NCI-H2081 treated with DMSO at 0.1 percent for 48 hours (cell line): ENCODE measurements at places on chromosomes 3 and 15.

DNA sequence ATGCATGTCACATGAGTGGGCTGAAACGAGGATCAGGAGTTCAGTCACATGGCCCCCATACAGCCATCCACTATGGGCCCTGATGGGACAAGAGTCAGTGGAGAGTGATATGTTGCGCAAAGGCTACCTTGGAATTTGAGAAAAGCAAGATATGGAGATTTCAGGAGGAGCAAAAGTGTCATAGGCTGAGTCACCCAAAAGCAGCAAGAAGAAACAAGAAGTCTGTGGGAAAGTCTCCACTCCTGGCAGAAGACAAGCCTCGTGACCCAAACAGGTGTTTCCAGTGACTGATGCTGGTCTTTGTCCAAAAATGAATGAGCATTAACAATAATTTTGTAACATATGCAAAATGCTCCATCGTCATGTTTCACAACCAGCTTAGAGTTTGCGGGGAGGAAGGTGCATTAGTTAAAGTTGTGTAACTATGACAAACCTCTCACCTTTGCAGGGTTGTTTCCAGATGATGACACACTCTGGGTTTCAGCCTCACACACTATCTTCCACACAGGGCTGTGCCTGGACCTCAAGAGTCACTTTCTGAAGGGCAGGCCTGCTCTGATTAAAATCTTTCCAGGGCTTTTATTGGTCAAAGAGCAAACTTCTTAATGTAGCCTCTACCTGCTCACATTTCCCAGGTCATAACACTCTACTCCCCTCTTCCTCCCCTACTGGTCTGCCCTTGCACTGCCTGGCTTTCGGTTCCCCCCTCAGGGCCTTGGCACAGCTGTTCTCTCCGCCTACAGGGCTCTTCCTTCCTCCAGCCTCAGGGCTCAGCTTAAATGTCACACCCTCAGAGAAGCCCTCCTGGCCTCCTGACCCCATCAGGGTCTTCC lies 3.9 kb upstream of the DNASE1L3 start:
- no peak for DNase-seq

DNA sequence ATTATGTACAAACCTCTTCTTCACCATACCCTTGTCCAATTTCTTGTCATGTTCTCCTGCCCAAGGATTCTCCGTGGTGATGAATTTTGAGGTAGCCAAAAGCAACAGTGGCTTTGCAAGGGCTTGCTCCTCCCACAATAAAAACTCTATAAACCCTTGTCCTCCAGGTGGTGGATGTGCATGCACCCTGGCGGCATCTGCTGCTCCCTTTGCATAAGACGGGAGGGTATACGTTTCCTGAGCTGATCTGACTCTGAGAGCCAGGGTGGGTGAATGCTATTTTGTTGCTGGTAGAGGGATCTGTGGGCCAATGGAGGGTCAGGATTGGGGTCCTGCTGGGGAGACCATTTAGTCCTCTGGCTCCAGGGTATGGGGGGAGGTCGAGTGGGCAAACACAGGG lies 5.4 kb downstream of the DNAH1 start:
- no peak for DNase-seq

DNA sequence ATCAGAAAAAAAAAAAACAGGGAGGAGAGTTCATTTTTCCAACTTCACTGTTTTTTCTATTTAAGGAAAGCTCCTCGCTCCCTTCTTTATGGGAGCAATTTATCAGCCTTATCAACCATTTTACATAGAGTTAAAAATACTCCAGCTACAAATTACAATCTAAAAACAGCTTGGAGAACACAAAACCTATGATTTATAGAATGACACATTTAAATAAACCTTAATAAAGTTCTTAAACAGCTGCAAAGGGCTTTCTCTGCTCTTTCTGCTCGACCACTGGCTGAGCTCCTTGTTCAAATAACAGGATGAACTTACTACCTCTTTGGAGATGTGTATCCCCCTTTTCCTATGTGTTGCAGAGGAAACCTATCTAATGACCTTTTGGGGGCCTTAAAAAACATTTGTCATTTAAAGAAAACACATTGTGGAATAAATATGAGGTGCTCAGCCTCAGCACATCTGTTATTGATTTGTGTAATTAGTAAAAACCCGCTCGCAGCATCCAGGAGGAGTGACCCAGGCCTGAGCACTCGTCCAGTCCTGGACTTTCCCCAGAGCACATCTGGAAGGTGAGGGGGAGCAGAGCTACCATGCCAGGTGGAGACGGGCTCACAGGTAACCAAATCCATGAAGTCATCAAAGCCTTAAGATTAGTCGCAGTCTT lies 231.2 kb downstream of the ATP8B4 start:
- no peak for DNase-seq

DNA sequence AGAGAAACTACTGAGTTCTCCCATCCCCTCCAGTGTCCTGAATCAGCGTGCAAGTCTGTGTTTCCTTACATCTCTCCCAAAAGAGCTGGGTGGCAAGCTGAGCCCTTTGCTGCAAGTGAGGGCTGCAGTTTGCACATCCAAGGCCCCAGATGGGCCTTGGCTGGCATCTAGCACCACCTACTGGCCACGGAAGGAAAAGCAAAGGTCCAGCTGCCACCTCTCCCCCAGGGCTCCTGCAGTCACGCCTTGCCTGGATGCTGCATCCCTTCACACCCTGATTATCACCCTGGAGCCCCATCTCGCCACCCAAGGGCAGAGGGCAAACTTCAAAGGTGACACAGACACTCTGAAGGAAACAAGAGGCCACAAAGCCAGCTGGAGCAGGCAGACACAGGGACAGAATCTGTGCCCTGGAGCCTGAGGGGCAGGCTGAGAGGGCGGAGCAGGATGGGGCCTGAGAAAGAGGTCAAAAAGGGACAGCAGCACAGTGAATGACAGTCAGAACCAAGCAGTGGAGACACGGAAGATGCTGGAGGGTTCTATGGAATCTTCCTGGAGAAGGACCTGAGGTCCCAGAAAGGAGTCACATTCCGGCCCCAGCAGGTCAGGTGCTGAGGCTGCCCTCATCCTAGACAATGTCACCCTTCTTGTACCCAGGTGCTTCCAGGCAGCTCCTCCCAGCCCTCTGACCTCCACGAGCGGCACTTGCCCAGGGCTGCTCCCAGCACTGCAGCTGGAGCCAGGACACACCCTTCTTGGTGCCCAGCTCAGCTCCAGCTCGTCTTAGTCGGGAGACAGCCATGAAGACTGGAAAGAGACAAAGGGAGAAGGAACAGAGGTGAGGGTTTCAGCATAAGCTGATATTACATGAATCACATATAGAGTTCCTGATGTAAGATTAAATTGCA lies 18.3 kb upstream of the NTRK3 start:
- no peak for DNase-seq

GRCh38 chr3:157785102-157785826 lies 282.0 kb upstream of the VEPH1 start:
- no peak for DNase-seq

- DNase-seq = no peak
Observed at GRCh38 chr3:158260392-158260791, 150.5 kb downstream of the RSRC1 start.

DNA sequence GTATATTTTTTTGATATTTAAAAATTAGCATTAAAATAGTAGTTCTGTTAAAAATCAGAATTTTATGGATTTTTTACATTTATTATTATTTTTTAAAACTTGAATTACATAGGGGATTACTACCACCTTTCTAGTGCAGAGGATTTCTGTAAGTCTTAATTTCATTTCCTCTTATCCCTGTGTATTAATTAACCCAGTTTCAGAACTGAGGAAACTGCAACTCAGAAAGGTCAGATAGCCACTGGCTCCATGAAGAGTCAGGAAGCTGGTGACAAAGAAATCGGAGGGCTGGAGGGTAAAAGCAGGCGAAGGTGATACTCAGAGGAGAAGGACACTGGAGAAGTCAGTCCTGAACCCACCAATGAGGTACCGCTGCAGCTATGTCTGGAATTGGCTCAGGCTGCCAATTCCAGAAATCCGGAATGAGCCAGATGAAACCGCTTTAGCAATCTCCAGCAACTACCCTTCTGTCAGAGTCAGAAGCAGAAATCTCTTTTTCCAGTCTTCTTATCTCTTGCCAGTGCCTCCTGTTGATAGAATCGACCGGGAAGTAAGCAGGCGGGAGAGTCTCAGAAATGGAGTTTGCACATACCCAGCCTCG lies 308.5 kb downstream of the SV2B start:
- no peak for DNase-seq

DNA sequence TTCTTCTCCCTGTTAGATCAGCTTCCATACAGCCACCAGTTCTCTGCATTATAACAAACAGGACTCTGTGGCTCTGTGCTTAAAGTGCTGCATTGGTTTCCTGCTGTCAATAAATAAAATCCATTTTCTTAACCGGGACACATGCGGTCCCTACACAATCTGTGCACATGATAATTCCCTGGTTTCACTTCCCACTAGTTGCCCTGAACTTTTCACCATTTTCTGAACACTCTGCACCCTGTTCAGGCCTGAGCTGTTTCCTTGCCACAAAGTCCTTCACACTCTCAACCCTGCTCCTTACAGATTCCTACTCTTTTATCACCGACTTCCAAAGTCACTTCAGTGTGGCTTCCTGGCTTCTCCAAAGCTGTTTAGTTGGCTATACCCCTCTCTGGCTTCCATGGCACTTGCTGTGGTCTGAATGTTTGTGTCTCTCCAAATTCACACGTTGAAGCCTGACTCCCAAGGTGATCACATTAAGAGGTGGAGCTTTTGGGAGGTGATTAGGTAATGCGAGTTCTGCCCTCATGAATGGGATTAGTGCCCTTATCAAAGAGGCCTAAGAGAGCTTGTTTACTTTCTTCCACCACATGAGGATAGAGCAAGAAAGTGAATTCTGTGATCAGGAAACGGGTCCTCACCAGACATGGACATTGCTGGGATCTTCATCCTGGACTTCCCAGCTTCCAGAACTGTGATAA lies 233.4 kb downstream of the CHST2 start:
- DNase-seq = no peak

GRCh38 chr15:73051391-73051806 lies 864 bp upstream of the NEO1 start:
- DNase-seq = no peak

- DNase-seq = no peak
Observed at GRCh38 chr15:90451053-90451850, 63.2 kb downstream of the IQGAP1 start.

- DNase-seq = no peak
Observed at GRCh38 chr3:58176827-58177489, 33.8 kb downstream of the DNASE1L3 start.

- no peak for DNase-seq
Observed at GRCh38 chr3:31166249-31166885, 271.9 kb upstream of the GADL1 start.

DNA sequence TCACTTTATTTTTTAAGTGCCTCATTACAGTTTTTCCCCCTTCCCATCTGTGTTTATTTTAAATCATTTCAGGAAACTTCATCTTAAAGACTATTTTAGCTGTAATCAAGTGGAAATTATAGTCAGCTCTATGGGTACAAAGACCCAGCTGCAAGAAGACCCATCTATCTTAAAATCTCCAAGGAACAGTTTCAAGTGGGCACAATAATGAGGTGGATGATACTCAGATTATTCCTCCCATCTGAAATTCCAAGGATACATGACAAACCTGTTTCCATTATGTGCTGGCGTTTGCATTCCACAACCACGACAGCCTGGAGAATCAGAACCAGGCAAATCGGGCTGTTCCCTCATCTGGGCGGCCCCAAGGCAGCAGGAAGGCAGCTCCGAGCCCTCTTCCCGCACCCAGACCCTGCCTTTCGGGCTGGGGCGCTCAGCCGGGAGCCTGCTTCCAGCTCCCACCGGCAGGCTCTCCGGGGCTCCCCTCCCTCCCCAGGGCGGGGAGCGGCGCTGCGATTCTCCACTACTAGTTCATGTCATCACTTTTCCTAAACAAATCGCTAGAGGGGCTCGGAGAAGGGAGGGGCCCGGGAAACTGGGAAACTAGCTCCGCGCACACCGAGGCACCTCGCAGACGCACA lies at the start of gene MGLL:
TSS of gene MGLL (minus strand) at position 475 of the 641 bp plus-strand sequence. CDS start at position 278, 197 bp downstream.
- DNase-seq = no peak

- peak; percentile 40 for DNase-seq
Observed at GRCh38 chr3:66442254-66443117, 58.3 kb downstream of the LRIG1 start.

- no peak for DNase-seq
Observed at GRCh38 chr3:158642005-158642404, 2.3 kb upstream of the GFM1 start.

- DNase-seq = no peak
Observed at GRCh38 chr3:107994181-107994580, 96.7 kb downstream of the CD47 start.

GRCh38 chr3:185549122-185549521 lies 3.3 kb downstream of the LIPH start:
- DNase-seq = no peak

- no peak for DNase-seq
Observed at GRCh38 chr3:125374501-125374995, 577 bp downstream of the ZNF148 start.

DNA sequence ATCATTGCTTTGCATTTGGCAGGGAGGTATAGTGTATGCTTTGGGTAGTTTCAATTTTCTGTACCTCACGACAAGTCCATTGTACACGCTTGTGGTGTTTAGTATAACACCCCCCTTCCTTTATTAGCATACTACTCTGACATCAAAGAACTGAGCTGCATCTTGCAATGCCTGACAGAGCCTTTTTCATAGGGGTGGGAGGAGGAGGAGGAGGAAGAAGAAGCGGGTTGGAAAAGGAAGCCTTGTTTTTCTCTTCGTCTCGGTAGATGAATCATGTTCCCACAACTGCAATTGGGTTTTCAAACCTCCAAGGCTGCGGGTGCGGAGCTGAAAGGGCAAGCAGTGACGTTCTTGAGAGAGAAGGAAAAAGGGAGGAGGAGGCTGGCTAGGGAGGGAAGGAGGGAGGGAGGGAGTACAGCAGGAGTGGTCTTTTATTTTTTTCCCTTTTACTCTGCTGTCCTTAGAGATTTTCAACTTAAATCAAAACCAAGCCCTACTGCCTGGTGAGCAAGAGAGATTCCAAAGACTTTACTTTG lies 175.7 kb downstream of the KLHL25 start:
- no peak for DNase-seq

DNA sequence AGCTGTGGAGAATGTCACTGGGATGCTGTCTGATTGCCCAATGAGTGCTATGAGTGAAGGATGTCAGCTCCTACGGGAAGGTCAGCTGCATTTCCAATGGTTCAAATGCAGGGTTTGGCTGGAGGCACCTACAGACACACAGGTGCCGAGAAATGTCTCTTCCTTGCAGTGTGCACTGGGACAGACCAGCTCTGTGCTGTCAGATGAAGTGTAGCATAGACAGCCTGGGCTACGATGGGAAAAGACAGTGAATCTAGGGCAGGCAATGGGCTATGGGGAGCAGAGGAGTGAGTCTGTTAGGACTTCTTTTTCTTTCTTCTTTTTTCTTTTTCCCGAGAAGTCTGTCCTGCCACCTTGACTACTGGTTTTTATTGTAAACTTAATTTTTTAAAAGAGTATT lies 223.1 kb upstream of the EOMES start:
- DNase-seq = no peak

DNA sequence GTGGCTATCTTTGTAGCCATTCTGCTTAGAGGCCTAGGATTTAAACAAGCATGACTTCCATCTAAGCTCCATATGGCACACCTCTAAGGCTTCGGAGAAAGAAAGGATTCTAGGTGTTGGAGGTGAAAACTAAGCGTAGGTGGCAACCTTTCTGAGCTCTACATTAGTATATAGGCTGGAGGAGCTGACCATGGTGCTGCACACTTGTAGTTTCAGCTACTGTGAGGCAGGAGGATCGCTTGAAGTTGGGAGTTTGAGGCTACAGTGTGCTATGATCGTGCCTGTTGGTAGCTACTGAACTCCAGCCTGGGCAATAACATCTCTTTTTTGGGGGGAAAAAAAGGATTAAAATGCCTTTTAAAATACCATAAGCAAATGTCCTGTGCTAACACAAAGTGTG lies 7.4 kb downstream of the EAF1 start:
- no peak for DNase-seq
